ENCODE measurements at places on chromosomes 3 and 15.

DNA sequence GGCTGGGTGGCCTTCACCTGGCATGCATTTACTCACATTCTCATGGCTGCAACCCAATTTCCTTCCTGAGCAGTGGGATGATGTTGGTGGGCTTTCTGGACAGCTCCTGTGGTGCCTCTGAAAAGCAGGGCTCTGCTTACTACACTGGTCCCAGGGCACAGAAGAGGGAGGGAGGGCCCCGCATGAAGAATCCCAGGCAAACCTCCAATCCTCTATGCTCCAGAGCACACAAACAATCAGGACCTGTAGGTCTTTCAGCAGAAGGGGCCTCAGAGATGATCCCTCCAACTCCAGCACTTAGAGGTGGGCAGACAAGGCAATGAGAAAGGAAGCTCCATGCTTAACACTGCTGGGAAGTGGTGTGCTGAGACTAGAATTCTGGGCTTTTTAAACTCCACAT lies 231.7 kb upstream of the ICE2 start:
- no peak for DNase-seq

- no peak for DNase-seq
These were observed 25.2 kb upstream of the FAN1 start for GRCh38 chr15:30878515-30878914.

DNA sequence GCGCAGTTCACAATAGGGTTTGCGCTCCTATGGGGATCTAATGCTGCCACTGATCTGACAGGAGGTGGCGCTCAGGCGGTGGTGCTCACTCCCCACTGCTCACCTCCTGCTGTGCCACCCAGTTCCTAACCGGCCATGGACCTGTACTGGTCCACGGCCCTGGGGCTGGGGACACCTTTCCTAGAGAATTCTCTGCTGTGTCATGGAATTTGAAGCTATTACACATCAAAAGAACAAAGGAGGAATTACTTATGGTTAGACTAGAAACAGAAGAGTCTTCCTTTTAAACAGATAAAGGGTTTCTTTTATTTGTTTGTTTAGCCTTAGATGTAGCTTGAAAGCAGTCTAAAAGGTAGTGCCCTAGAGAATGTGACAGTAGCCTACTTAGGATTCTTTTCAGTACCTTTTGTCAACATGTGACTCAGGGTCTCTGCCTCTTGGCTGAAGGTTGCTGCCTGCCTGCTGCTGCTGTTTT lies 50.3 kb downstream of the PAK2 start:
- no peak for DNase-seq

GRCh38 chr3:58858126-58858525 lies 191.6 kb upstream of the FAM3D start:
- DNase-seq: no peak

DNA sequence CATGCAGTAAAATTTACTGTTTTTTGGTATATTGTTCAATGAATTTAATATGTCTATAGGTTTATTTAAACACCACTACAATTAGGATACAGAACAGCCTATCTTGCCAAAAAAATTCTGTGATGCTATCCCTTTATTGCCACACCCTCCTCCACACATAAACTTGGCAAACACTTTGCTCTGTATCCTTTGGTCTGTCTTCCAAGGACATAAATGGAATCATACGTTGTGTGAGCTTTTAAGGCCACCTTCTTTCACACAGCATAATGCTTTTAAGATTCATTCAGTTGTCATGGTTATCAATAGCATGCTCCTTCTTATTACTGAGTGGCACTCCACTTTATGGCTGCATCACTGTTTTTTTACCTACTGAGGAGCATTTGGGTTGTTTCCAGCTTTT lies 71.5 kb downstream of the CERS3 start:
- DNase-seq: no peak

- DNase-seq: no peak
These were observed 31.9 kb downstream of the NCK1 start for GRCh38 chr3:136893848-136894443.

DNA sequence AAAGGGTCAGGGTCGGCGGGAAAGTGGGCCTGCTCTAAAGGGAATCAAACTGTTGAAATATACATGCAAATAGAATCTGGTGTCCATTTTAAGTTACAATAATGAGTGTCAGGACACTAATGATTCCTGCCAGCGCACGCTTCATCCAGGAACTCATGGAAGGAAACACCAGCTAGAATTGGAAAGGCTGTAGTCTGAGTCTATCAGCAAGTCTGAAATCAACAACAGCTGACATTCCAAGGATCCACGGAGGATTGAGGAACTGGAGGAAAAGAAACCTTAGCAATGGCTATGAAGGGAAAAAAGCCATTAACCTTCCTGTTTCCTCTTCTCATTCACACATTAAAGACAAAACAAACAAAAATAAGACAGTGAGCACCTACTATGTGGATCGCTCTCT lies 1063.1 kb downstream of the NTRK3 start:
- no peak for DNase-seq

- no peak for DNase-seq
These were observed 391.8 kb downstream of the VPS13C start for GRCh38 chr15:61668444-61668843.

DNA sequence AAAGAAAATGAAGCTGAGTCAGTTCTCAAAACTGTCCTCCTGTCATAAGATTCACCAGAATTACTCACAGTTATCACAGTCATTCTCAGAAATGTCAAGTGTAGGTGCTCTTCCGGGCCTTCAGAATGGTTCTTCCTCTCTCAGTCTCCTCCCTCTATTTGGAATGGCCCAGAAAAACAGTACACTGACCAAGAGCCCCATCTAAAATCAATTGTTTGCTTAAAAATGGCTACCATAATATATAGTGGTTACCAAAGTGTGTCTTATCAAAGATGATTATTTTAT lies 99.8 kb downstream of the MECOM start:
- no peak for DNase-seq

GRCh38 chr3:139218046-139218445 lies 125.8 kb upstream of the MRPS22 start:
- no peak for DNase-seq

DNA sequence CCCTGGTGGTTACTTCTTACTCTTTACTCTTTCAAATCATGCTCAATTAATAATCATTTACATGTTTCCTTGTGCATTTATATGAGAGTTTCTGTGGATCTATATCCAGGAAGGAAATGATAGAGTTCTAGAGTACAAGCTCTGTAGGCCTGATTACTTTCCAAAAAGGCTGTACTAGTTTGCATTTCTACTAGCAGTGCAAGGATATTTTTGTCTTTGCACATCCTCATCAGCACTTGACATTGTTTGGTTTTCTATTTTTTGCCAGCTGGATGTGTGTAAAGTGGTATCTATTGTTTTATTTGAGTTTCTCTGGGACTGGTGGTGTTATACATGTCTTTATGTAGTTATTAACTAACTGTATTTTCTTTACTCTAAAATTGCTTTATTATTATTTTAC lies 19.6 kb upstream of the SLC7A14 start:
- no peak for DNase-seq

- no peak for DNase-seq
These were observed 172.3 kb upstream of the TSC22D2 start for GRCh38 chr3:150235799-150236198.

- no peak for DNase-seq
These were observed 935.8 kb downstream of the IGSF11 start for GRCh38 chr3:118098827-118099226.

DNA sequence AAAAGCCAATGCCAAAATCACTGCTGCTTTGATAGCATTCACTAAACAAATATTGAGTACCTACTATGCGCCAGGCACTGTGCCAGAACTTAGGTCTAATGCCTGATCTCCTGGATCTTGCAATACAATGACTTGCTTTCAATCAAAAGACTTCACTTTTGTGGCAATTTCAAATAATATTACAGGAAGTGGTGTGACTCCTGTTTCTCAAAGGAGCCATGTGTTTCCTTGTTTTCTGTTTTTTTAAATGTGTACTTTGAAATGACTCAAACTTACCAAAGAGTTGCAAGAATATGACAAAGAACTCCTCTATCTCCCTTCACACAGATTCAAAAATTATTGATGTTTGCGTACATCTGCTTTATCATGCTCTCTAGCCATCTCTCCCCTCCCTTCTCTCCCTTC lies 18.3 kb downstream of the OSBPL10 start:
- DNase-seq: peak; percentile 74

GRCh38 chr3:20073683-20074082 lies 33.4 kb downstream of the KAT2B start:
- peak; percentile 38 for DNase-seq

DNA sequence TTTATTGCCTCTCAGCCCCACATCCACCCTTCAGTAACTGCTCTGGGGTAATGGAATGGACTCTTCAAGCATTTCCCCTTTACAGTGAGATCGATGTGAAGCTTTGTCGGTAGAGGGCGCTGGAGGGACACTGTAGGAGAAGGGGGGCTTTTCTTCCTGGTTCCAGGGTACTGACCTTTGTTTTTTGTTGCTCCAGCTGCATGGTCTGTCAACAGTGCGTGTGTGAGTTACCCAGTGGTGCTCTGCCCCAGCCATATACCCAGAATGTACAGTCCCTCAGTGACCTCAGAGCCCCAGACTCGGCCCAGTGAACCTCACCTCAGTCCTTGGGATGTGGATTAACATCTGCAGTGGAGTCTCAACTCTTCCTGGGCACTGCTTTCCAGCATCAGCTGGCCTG lies 180.3 kb upstream of the TSC22D2 start:
- DNase-seq: peak; percentile 76

GRCh38 chr15:64152507-64153387 lies 1.2 kb downstream of the SNX22 start:
- no peak for DNase-seq

DNA sequence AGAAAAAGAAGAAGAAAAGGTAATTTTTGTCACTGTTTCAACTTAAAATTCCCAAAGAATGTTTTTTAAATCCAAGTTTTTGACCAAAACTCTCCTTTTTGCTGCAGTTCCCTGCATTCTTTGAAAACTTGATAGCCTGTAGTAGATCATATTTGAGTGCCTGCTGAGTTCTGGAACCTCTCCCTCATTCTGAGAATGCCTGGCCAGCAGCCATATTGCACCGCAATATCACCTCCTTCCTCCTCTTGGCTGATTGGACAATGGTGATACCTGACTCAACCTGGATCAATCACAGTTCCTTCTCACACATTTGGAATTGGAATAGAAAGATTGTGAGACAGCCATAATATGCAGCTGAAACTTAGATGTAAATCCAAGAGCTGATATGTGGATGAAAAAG lies 97.6 kb upstream of the GAP43 start:
- DNase-seq: no peak

DNA sequence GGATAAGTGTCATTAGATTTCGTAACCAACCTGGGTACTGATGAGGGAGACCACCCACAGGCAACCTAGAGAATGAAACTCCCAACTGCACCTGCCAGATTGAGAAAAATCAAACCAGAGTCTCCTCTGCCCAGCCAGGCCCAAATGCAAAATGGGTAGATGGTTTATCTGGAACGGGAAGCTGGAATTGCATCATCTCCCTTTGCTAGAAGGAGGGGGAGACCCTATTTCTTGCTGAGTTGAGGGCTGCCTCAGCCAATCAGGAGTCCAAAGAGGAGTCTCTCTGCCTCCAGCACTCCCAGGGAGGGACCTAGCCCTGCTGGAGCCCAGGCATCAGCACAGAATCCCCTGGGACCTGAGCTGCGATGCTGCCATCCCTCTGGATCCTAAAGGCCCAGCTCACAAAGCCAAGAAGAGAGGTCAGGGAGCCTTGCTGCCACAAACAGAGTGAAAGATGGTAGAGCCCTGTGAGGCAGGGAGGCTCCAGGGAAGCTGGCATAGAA lies 8.1 kb downstream of the RMDN3 start:
- DNase-seq: no peak

GRCh38 chr3:79846148-79846933 lies 78.5 kb upstream of the ROBO1 start:
- DNase-seq: peak; percentile 30

- no peak for DNase-seq
These were observed 330.2 kb downstream of the TIGIT start for GRCh38 chr3:114624047-114624445.

DNA sequence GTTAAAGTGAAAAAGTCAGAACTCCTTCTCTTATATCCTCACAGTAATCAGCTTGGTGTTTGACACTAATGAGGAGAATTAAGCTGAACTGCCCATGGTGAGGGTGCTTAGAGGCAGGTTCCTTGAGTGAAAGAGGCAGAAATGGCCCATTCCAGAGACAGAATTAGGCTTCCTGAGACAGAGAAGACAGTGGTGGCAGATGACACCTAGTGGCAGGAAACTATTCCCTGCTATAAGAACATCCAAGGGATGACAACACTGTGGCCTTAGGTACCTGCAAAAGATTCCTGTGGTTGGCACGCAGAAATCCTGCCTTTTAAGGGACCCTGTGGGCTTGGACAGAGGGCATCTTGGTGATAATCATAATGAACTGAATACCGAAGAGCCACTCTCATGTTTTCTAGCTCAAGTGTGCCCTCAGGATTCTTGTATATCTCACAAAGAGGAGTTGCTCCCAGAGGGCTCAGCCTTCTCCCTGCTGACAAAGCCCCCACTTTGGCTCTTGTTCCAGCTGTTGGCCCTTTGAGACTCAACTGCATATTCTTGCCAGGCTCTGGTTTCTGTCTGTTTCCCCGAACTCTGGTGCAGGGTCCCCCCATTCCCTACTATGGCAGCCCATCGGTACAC lies 56.0 kb downstream of the KBTBD12 start:
- peak; percentile 68 for DNase-seq

GRCh38 chr3:42855547-42856380 lies 19.9 kb downstream of the CYP8B1 start:
- DNase-seq: no peak

- no peak for DNase-seq
These were observed 106.4 kb downstream of the MFSD1 start for GRCh38 chr3:158908187-158908734.
